Fibroblast of skin of left biceps (primary cell): ENCODE measurements at places on chromosomes 7 and 10.

DNA sequence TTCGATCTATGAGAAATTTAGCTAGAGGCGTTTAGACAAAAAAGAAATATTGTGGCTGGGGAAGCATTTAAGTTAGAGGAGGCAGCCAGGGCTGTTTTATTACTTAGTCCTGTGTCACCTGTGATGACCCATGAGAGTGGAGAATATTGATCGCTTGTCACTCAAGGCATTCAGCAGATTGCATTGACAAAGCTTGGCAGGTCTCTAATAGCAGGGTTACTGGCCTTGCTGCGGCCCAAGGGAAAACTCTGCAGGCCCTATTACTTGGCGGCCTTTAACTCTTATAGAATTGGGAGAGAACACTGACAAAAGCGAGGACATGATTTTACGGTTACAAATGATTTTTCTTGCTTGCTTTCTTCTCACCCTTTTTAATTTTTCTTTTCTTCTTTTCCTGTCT is 473.5 kb downstream of the AUTS2 start:
- DNase-seq, result no peak

GRCh38 chr10:15245530-15245929 is 77.0 kb upstream of the NMT2 start:
- DNase-seq, result no peak

DNA sequence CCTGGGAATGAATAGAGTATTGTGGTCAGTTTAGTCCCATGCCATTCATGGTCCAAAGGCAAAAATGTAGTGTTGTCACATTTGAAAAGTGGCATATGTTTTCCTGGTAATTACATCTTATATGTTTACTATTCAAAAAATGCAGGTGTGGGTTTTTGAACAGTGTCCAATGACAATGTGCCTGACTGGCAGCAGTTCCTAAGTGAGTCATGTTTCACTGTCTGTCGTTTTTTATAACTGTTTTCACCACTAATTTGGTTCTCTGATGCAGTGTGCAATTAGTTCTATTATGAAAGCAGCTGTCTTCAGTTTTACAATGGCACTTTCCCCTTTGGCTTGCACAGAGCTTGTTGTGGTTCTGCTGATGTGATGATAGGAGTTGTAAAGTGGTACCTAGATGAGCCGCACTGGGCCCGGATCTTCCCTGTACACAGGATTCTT is 162.3 kb downstream of the SEM1 start:
- DNase-seq, result no peak

DNA sequence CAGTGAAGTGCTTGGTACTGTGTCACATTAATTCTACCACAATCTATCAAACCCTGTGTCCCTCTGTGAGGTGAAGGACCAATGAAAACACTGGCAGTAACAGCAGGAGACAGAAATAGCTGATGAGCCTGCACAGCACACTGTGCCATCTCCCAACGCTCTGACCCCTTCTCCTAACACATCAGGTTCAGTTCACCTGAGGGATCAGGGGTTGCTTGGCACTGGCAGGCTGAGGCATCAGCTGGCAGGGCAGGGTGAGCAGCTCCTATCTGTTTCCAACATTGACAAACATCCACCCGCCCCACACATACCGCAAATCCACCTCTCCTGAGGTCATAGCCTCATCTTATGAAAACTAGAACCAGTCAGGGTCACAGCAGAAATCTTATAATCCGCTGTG is 120.9 kb downstream of the ICA1 start:
- DNase-seq, result no peak

DNA sequence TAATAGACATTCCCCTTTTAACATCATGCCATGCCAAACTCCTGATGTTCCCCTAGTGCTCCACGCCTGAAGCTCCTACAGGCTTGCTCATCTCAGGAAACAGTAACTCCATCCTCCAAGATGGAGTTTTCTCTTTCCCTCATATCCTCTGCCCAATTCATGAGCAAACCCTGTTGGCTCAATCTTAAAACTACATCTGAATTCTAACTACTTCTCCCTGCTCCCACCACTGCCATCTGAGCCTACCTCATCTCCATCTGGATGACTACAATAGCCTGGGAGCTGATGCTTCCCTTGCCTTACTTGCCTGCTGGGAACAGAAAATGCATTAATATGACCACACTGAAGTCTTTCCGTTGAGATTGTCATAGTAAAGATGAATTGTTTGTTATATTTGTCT is 271.7 kb upstream of the MKLN1 start:
- DNase-seq, result no peak

DNA sequence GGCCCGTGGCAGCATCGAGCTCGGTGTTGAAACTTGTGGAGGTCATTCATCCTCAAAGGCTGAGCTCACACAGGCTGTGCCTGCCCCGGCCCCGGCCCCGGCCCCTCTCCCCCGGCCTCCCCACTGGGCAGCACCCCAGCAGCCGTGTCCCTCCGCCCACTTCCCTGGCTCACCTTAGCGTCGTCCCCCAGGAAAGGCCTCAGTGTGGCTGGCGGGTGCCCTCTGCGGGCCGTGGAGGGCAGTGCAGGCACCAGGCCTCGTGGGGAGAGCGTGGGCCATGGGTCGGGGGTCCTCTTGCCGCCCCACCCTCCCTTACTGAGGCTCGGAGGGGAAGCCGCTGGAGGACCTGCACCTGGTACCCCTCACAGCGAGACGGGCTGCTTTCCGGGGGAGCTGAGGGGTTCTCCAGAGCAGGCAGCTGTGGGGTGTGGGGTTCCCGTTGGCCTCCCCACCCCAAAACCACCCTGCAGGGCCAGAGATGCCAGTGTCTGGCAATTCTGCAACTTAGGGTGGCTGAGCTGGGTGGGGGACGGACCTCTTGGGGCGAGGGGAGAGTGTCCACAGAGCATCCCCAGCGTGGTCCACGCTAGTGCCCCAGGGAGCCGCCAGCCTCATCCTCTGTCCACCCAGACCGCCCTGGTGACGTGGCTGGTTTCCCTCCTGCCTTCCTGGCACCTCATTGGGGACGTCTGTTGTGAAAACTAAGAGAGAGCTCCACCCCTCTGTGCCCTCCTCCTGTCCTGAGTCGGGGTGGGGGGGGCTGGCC is 44.2 kb upstream of the DPYSL4 start:
- no peak for DNase-seq

- peak; percentile 32 for DNase-seq
These were observed 576 bp upstream of the CSGALNACT2 start for GRCh38 chr10:43137717-43138020.

- no peak for DNase-seq
These were observed 146.6 kb downstream of the SH3PXD2A start for GRCh38 chr10:103708627-103709288.
